ENCODE measurements at places on chromosomes 4 and X. TPM values are rescaled to one million over a fixed set of nuclear protein-coding genes. Genes with fewer than 3 reads are reported as not detected.

DLG3 gene
- total RNA-seq: 2.2 TPM

KIF4A gene
- total RNA-seq: 17.8 TPM

TASL gene
- not detected for total RNA-seq

IL21 gene
- not detected for total RNA-seq

NALF2 gene
- total RNA-seq: 0.09 TPM

GLUD2 gene
- 1.2 TPM for total RNA-seq

FOXO4 gene
- total RNA-seq: 5.3 TPM

FMR1NB gene
- not detected for total RNA-seq

RHOXF2 gene
- not detected for total RNA-seq

ETDA gene
- not detected for total RNA-seq

LARP1B gene
- 15.0 TPM for total RNA-seq

ADGRG4 gene
- not detected for total RNA-seq

ASIC5 gene
- not detected for total RNA-seq

GAB3 gene
- 5.2 TPM for total RNA-seq

CASP3 gene
- total RNA-seq: 76.8 TPM

ANOS1 gene
- total RNA-seq: 0.54 TPM

CDKL5 gene
- total RNA-seq: 2.3 TPM

RIBC1 gene
- 0.36 TPM for total RNA-seq

ARHGAP36 gene
- total RNA-seq: 0.09 TPM

SHROOM4 gene
- total RNA-seq: 27.8 TPM

ZNF280C gene
- total RNA-seq: 2.2 TPM

DAPP1 gene
- total RNA-seq: not detected

STBD1 gene
- 6.1 TPM for total RNA-seq

ANTXR2 gene
- 32.8 TPM for total RNA-seq

FGF5 gene
- total RNA-seq: 1.7 TPM

IGSF1 gene
- total RNA-seq: under 0.01 TPM

FRG2 gene
- total RNA-seq: not detected

TRMT10A gene
- total RNA-seq: 6.2 TPM

REPS2 gene
- total RNA-seq: 1.7 TPM

MAP3K15 gene
- total RNA-seq: 0.09 TPM

RAB39B gene
- total RNA-seq: under 0.01 TPM

UGT2B7 gene
- not detected for total RNA-seq

OPHN1 gene
- total RNA-seq: 8.9 TPM

NPFFR2 gene
- total RNA-seq: 0.66 TPM

TCEAL6 gene
- total RNA-seq: not detected

FAM53A gene
- 1.3 TPM for total RNA-seq

RAB33A gene
- total RNA-seq: 1.2 TPM

MEPE gene
- not detected for total RNA-seq

GPC3 gene
- total RNA-seq: not detected

PABPC4L gene
- total RNA-seq: 0.38 TPM

FAM9C gene
- total RNA-seq: not detected

PHEX gene
- 0.85 TPM for total RNA-seq

KLF8 gene
- total RNA-seq: 0.09 TPM

AKAP4 gene
- not detected for total RNA-seq

DYNLT3 gene
- 31.5 TPM for total RNA-seq

EMCN gene
- total RNA-seq: 40.8 TPM

USP51 gene
- 0.75 TPM for total RNA-seq

HDAC6 gene
- total RNA-seq: 19.4 TPM

NLGN4X gene
- total RNA-seq: not detected

ETDB gene
- not detected for total RNA-seq

RBM46 gene
- total RNA-seq: not detected

CT83 gene
- total RNA-seq: not detected

ZCCHC12 gene
- under 0.01 TPM for total RNA-seq

ERCC6L gene
- 4.2 TPM for total RNA-seq

MAGEB2 gene
- not detected for total RNA-seq

DDX53 gene
- total RNA-seq: not detected

All from endothelial cell of coronary artery (primary cell).